Muscle of back (tissue), 13 donors: ENCODE measurements at places on chromosomes 2 and 18.

- DNase-seq: no peak
Observed at GRCh38 chr2:64785245-64785644, 131.5 kb upstream of the SERTAD2 start.

DNA sequence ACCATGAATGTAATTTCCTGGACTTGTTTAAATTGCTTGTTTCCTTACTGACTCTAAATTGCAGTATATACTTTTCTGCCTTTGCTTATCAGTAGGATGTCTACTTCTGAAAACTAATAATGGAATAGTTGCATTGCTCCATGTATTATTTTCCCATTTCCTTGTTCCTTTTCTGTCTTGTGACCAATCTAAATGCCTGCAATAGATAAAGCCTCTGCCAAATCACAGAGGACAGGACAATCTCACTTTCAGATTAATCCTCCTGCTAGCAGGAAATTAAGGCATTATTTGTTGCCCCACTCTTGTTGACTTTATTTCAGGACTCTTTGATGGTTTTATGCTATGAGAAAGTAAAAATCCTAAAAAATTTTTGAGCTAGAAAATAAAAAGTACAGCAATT, 4.7 kb upstream of the ESCO1 start:
- no peak for DNase-seq

GRCh38 chr18:62281684-62282083, 43.4 kb upstream of the TNFRSF11A start:
- DNase-seq: peak; percentile 73

- DNase-seq: no peak
Observed at GRCh38 chr2:24181849-24182248, 7.0 kb downstream of the FAM228A start.
